ENCODE measurements at places on chromosomes 11 and 22.
A peak's percentile ranks its signal among the peaks of the same experiment; 100 is the strongest.

DNA sequence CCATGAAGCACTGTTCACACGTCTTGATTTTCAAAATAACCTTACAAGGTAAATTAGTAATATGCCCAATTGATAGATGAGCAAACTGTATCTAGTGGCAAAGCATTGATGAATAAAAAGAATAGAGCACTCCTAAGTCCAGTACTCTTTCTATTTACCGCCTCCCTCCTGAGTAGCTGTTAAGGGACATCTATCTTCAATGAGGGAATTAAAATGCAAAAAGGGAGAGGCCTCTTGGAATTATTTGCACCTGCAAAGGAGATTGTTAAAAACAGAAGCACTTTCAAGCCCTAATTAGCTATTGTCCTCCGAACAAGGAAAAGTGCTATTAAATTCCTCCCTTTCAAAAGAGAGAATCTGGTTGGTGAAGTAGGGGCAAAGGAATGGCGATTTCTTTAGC lies 6.8 kb upstream of the GALNT18 start:
- DNase-seq, result no peak

- no peak for DNase-seq
Observed at GRCh38 chr11:47506795-47507562, 46.0 kb downstream of the CELF1 start.

DNA sequence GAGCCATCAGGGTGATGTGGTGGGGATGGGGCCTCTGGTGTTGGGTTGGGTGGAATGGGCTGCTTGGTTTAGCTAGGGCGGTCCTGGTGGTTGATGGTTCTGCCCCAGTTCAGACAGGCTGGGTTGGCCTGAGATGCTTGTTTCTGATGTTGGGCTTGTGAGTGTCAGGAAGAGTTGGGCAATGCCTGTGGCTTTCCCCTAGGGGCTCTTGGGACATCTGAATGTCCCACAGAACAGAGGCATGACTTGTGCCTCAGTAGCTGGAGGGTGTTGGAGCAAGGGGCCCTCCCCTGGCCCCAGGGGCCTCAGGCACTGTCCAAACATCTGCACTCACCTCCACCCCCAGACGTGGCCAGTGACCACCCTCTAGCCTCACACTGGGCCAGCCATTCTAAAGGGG lies 14.0 kb upstream of the CTSD start:
- DNase-seq, result no peak

GRCh38 chr11:65243797-65244196 lies 18.0 kb upstream of the POLA2 start:
- no peak for DNase-seq

GRCh38 chr11:47106798-47107411 lies 69.8 kb downstream of the ARFGAP2 start:
- no peak for DNase-seq

DNA sequence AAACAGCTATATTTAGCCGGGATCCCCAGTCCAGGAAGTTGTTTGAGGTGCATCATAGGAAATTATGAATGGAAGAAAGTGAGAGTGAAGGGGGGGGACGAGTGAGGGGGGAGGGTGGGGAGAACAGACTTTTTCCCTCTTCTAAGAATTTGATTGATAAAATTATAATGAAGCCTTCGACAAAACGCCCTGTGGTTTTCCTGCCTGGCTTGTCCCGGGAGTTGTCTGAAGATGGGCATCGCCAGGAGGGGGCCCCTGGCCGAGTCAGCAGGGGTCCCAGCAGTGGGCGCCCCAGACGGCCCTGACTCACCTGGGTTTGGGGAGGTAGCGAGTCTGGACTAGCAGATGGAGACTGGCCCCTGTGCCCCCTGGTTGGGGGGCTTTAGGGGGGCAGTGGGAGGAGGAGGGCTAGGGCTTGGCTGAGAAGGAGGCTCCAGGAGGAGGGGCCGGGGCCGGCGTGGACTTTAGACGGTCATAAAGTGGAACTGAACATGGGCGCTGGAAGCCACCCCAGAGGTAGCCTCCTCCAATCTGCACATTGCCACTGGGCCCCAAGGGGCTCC lies 336 bp upstream of the LIF start:
- DNase-seq, result no peak

- no peak for DNase-seq
Observed at GRCh38 chr11:133552938-133553337, 20.6 kb upstream of the OPCML start.

GRCh38 chr11:127890030-127890615 lies 697.2 kb downstream of the ETS1 start:
- DNase-seq, result no peak

DNA sequence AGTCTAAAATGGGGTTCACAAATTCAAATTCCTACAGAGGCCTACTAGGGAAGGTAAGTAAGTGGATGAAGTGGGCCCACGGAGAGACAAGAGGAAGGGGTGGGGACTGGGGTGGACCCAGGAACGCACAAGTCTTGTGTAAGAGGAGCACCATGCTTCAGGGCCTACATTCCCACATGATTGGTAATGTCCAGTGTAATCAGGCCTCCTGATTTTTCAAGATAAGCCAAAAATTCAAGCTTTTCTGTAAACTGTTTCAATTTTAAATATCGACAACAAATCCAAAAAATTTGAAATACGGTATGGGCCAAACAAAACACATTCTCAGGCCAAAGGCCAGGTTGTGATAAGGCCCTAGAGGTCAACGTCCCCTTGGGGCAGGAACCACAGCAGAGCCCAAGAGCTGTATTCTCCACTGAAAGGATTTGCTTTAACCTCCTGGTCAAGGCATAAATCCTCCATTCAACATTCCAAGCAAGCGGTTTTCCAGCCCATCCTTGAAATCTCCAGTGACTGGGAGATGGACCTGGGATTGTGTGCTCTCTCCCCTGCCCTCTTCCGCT lies 116.4 kb downstream of the TRIM29 start:
- DNase-seq, result no peak

GRCh38 chr22:50031189-50032091 lies 18.9 kb upstream of the IL17REL start:
- no peak for DNase-seq

- no peak for DNase-seq
Observed at GRCh38 chr11:57357856-57358255, 19.7 kb downstream of the P2RX3 start.

DNA sequence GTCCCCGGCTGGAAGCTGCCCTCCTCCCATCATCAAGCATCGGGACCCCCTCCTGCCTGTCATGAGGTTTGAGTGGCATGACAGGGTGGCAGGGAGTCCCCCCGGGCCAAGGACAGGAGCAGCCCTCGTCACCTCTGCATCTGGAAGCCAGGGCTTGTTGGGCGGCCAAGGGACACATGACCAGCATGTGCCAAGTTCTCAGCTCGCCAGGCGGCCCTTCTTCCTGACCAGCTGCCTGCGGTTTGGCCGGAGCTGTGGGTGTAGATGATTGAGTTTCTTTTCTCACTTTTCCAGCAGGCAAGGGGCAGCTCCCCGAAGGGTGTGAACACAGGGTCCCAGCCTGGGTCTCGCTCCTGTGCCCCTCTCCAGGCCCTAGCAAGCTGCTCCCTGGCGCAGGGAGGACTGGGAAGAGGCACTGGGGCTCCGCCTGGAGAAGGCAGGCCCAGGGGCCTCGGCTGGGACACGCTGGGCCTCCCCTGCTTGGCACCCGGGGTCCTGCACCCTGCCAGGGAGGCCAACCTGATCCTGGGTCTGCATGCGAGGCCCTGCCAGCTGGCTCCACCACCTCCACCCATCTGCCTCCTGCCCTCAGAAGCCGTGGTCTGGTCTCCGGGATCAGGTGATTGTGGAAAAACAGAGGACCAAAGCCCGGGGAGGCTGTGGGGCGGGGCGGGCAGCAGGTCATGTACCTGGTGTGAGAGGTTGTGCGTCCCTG lies 13.4 kb downstream of the ARHGAP8 start:
- DNase-seq, result no peak

DNA sequence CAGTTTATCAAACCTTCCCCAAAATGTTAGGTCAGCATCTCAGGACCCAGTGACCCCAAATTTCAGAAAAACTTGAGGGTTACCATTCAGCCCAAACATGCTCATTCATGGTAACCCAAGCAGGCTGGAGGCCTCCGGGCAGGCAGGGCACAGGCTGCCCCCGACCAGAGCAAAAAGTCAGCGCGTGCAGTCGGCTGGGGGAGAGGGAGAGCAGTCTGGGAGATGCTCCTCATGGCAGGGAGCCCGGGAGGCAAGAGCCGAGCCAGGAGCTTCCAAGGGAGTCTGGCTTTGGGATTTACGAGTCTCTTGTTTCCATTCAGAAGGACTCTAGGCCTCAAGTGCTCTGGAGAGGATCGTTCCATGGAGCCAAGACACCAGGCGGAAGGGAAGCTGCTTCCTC lies 45.7 kb downstream of the RPUSD4 start:
- no peak for DNase-seq

DNA sequence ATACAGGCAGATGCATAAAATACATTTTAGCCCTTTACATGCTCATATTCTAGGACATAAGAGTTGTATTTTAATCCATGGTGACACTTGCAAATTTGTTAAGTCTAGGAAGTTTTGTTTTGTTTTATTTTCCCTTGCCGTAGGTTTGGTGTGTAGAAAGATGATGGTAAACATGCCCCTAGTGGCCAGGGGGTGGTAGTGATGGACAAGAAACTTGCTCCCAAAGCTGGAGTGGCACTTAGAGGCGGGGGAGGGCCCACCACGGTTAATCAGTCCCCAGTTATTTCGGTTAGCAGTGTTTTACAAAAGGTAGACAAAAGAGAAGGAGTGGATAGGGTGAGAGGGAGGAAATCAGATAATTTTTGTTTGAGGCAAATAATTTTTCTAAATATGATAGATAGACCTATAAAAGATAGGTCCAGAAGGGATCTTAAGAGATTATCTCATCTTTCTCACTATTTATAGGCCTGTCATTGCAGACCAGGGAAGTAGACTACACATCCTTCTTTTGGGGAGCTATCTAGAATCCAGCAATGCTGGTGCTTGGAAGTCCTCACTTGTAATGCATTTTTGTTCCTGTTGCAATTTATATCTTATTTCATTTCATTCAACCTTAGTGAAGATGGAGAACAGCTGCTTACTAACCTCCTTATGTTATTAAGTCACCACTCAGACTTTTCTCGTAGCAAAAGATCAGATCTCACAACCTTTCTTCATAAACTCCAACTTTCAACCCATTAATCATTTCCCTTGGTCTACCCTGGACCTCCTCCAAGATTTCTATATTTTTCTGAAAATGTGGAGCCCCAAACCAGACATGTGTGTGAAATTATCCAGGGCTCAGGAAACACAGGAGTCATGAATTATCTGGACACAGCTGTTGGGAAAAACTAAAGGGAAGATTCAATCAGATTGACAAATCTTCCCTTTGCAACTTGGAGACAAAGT lies 5.9 kb upstream of the BDNF start:
- DNase-seq, result peak; percentile 51

- DNase-seq, result no peak
Observed at GRCh38 chr11:106745941-106746340, 272.3 kb downstream of the GUCY1A2 start.

DNA sequence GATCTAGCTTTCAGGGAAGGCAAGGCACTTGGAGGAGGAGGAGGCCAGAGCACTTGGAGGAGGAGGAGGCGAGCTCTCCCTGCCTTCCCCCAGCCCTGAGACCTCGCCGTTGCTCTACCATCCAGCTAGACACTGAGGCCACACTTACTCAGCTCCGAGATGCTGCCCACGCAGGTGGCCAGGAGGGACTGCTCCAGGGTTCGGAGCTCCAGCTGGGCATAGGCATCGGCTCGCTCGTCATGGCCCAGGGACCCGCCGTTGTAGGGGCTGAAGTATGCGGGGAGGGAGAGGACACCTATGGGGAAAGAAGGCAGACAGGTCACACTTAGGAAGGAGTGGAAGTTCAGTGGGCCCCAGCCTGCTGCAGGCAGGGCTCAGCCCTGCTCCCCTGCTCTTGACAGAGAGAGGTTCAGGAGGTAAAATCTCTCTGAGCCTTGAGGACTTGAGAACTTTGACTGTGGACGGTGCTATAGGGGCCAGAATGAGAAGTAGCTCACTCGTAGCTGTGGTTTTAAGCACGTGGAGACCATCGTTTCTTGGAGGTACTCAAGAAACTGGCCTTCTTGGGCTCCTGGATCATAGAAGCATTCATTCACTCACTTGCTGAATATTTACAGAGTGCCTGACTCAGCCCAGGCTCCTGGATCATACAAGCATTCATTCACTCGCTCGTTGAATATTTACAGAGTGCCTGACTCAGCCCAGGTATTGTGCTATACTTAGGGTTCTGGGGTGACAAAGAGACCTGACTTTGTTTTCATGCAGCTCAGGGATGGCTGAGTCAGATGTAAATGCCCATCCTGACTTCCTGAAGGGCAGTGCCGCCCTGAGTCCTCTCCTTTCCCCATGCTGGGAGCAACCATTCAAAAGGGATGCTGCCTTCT lies 99.2 kb downstream of the NAT10 start:
- no peak for DNase-seq

DNA sequence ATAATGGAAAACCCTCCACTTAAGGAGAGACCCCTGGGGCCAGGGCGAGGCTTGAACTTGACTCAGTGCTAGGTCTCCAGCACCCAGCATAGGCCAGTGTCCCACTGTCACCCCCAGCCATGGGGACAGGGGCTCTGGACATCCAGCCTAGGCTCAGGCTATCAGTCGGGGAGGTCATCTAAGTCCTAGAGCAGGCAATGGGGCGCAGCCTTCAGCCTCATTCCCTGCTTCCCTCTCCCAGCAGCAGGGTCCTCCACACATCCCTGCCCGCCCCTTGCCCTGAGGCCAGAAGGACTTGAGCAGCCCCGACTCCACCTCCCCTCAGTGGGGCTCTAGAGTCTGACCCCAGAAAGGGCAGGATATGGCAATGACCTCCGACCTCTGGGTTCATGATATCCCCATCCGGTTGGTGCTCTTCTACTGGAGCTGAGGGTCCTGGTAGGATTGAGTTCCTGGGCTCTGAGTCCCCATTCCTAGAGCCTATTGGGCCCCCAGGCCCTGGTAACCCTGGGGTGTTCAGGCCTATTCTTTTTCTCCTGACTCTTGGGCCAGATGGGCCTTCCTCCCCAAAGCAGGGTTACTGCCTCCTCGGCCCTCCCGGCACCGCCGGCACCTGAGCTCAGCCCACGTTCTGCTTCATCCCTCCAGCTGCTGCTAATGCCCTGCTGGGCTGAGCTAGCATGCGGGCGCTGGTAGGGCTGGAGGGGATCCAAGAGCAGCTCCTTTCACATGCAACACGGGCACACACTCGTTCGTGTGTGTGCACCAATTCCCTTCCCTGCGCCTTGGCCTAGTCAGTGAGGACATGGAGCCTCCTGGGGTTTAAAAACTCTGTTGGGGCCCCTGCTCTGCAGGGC lies 4.4 kb downstream of the CST6 start:
- DNase-seq, result no peak

- no peak for DNase-seq
Observed at GRCh38 chr11:124168796-124169195, 14.3 kb upstream of the OR10D3 start.

- DNase-seq, result peak; percentile 41
Observed at GRCh38 chr11:3219281-3219892, 774 bp upstream of the MRGPRG start.
